ENCODE measurements at places on chromosomes 16 and 17.

DNA sequence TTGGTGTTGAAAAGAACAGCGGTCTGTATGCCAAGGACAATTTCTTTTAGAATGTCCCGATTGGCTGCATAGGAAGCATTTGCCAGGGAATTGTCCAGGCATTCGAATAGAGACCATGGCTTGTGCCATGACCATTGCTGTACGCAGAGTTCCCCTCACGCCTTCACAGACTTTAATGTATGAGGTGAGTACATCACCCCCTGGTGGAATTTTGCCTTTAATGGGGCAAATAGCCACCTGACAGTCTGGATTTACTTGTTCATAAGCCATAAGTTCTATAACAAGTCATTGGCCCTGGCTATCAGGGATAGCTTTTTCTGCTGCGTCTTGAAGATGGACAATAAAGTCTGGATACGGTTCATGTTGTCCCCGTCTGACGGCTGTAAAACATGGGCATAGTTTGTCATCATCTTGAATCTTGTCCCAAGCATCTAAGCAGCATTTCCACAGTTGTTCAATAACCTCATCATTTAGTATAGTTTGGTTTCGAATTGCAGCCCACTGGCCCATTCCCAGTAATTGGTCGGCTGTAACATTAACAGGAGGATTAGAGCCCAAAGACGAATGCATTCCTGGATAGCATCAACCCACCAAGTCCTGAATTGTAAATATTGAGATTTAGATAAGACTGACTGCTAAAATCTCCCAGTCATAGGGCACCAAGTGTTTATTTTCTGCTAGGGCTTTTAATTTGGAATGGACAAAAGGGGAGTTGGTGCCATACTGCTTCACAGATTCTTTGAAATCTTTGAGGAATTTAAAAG is 67.7 kb upstream of the ARL4D start:
- no peak for DNase-seq

DNA sequence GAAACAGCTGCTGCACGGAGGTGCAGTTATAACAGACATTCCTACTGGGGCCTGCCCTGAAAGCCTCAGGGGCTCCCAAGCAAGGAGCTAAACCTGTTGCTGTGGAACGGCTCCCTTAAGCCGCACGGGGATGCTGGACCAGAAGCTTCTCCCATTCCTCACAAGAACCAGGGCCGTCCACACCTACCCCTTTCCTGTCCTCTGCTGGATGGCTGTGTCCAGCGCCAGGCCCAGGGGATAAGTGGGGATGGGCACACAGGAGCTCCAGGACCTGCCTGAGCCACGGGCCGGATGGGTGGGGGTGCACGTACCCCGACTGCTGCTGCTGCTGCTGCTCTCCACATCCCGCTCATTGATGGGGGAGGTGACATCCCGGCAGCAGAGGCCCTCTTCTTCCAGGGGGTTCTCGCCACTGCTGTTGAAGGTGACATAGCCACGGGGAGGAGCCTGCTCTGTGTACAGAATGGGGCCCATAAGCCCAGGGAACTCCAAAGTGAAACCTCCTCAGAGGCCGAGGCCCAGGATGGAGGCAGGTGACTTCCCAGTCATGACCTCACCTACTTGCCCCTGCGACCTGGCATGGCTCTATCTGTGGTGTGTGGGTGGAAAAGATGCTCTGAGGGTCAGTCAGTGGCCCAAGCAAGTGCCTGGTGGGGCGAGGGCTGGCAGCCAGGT is 8.6 kb downstream of the NUDT16L1 start:
- DNase-seq, result no peak

GRCh38 chr17:64202683-64203344 is 60.2 kb downstream of the TEX2 start:
- DNase-seq, result no peak

DNA sequence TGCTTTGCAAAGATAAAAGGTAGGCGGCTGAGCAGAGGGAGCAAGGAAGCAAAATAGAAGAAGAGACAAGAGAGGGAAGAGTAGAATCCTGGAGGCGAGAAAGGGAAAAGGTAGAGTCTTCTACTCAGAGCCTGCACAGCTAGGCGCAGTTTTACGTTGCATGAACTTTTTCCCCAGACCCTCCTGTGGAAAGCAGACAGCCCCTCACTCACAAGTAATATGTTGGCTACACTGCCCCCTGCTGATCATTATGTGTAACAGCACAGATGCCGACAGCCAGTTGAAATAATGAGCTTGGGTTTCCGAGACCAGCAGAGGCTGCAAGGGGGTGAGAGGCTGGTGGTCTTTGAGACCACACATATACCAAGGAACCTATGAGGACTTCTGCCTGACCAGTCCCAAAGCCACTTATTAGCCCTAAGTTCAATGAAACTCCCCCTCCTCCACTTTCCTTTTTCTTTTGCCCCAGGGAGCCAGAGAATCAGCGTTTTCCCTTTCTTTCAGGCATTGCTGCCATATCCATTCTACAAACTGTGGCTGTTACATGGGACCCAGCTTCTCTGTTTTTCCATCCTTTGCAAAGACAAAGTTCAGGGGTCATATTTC is 22.5 kb upstream of the CMTR2 start:
- no peak for DNase-seq

DNA sequence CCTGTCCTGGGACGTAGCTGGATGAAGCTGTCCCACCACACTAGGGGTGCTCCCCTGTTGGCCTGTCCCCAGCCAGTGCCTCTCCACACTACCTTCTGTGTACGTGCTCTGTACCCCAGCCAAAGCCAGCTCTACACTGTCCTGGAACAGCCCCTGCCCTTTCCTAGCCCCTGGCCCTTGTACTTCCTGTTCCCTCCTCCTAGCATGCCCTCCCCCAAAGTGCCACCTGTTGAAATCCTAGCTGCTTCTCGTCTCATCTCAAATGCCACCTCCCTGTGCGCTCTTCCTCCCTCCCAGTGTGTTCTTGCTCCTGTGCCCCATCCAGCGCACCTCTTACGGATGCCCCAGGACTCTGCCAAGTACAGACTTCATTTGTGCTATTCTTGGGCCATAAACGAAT is 33.5 kb downstream of the IRX3 start:
- peak; percentile 17 for DNase-seq

- peak; percentile 81 for DNase-seq
These were observed 52.0 kb upstream of the TEX2 start for GRCh38 chr17:64315032-64315490.

DNA sequence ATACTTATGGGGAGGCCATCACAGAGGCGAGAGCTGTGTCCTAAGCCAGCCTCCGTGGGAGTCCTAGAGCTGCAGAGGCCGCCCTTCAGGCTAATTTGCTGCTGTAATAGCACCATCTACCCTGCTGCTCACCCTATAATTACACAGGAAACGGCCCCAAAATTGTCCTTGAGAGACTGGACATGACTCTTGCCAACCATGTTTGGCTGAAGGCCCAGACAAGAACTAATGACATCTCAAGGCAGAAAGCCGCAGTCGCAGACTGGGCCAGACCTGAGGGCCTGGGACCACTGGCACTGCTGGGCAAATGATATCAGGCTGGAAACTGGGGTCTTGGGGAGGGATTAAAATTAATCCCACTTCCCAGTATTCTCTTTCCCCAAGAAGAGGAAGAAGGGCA is 24.1 kb downstream of the PSMD7 start:
- DNase-seq, result no peak

DNA sequence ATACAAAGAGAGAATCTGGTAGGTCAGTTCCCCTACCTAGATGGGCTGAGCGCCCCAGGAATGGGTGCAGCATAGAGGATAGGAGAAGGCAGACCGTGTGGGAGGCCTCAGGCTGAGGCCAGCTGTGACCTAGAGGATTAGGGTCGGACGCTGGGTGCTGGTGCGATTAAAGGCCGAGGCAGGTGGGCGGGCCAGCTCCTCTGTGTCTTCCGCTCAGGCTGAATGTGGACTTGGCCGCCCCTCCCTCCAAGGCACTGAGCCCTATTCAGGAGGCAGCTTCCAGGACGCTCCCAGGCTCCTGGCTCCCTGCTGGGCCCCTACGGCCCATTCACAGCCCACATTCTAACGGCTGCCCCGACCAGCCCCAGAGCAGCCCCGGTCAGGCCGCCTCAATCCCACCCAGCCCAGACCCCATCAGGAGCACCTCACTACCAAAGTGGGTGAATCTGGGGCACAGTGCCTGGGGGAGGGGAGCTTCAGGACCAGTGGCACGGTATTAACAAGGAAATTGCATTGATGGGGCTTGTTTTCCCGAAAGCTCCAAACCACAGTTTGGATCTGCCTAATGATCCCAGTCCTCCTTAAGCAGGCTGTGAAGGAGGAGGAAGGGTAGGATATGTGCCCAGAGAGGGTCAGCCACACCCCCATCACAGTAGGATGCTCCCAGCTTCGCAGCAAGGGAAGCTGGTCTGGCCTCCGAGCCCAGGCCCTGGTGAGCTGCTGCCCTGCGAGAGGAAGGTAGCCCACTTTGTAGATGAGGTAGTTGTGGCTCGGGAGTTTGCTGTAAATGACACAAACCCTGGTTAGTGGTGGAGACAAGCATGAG is 14.5 kb downstream of the RHBDL3 start:
- no peak for DNase-seq

GRCh38 chr16:1338119-1338730 is 4.8 kb downstream of the BAIAP3 start:
- peak; percentile 80 for DNase-seq

DNA sequence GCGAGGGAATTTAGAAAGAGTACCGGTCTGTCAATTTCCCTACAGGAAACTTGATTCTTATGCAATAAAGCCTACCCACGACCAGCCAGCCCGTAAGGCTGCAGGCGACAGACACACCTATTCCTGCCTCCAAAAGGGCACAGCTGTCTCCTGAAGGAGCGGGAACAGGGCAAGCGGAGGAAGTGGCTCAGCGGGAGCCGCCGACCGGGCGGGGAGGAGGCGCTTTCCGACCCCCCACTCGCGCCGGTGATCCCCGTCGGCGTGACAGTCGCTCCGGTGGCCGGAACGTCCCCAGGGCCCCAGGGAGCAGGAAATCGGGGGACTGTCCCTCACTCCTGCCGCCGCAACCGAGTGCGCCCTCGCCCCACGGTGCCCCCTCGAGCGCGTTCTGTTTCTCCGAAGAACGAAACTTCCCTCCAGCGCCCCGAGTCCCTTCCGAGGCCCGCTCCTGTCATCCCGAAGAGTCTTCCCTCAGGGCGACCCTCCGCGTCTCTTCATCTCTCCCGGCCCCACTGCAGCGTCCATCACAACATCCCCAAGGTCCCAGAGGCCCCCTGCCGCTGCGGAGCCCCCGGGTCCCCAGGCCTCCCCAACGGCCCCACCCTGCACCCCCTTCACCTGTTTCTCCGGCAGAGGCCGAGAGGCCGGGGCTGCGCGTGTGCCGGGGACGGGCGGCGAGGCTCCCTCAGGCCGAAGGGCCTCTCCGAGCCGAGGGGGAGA is 421 bp downstream of the STAT3 start:
- DNase-seq, result peak; percentile 28

DNA sequence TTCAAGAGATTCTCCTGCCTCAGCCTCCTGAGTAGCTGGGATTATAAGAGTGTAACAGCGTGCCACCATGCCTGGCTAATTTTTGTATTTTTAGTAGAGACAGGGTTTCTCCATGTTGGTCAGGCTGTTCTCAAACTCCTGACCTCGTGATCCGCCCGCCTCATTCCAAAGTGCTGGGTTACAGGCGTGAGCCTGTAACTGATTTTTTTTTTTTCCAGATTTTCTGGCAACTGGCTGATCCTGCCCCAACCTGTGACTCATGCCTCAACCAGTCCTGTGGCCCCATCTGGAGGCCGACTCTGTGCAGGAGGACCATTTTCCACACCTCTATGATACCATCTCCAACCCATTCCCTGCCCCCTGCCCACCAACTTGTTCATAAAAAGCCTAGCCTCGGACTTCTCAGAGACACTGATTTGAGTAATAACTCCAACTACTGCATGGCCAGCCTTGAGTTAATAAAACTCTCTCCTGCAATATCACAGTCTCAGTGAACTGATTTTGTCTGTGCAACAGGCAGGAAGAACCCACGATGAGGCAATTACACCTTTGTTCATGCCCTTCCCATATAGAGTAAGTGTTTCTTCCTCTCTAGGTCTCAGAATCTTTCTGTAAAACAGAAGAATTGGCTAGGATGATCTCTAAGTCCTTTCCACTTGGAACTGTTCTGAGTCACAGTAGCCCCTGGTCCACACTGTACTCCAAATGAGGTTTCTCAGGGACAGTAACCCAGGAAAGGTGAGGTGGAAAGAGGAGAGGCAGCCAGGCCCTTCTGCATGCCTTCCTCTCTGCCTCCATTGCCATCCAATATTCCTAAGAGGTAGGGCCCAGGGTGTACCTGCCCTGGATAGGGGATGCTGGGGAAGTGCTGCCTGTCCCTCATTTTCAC is 8.8 kb upstream of the CNOT1 start:
- no peak for DNase-seq

DNA sequence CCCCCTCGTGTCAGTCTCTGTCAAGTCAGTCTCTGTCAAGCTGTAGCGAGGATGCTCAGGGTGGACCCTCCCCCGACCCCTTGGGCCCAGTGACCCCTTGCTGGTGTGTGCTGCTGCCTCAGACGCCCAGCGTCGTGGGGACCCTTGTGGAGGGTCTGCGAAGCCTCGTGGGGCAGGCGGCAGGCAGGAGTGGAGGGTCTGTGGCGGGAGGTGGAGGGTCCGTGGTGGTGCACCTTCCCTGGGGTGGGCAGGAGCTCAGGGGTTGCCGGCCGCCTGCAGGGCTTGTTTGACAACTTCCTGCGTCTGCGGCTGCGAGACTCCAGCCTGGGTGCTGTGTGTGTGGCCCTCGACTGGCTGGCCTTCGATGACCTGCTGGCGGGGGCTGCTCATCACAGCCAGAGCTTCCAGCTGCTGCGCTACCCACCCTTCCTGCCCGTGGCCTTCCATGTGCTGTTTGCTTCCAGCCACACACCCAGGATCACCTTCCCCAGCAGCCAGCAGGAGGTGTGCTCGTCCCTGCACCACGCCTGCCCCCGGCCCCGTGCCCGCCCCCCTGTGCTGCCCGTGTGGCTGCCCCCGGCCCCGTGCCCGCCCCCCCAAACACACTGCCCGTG is 5.6 kb downstream of the GNG13 start:
- DNase-seq, result no peak

DNA sequence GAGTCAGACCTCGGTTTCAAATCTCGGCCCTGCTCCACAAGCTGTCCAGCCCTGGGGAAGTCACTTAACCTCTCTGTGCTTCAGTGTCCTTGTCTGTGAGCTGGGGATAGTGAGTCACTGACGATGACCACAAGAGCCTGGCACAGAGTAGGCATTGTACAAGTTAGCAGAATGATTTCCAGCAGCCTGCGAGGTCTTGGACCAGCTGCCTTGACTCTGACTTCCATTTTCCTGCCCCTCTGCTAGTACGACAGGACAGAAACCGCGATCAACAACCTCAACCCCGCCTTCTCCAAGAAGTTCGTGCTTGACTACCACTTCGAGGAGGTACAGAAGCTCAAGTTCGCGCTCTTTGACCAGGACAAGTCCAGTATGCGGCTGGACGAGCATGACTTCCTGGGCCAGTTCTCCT is 20.7 kb downstream of the CPNE2 start:
- DNase-seq, result no peak

DNA sequence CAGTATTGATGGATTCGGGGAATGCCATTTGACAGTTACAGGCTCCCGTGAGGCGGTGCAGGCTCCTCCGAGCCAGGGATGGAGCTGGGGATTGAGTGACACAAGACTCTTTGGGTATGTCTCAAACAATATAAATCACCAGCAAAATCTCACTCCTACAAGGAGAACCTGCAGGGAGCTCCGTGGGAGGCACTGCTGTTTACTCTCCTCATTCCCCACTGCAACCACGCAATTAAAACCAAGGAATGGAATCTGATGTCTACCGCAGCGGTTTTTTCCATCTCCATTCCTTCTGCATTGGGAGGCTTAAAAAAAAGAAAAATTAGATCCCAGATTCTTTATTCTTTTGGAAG is 157.9 kb downstream of the WWOX start:
- DNase-seq, result no peak
